Pancreas (tissue), 10 donors: ENCODE measurements at places on chromosomes 12 and 14.

- DNase-seq, result no peak
These were observed 112.4 kb upstream of the TMEM132D start for GRCh38 chr12:130016194-130016593.

DNA sequence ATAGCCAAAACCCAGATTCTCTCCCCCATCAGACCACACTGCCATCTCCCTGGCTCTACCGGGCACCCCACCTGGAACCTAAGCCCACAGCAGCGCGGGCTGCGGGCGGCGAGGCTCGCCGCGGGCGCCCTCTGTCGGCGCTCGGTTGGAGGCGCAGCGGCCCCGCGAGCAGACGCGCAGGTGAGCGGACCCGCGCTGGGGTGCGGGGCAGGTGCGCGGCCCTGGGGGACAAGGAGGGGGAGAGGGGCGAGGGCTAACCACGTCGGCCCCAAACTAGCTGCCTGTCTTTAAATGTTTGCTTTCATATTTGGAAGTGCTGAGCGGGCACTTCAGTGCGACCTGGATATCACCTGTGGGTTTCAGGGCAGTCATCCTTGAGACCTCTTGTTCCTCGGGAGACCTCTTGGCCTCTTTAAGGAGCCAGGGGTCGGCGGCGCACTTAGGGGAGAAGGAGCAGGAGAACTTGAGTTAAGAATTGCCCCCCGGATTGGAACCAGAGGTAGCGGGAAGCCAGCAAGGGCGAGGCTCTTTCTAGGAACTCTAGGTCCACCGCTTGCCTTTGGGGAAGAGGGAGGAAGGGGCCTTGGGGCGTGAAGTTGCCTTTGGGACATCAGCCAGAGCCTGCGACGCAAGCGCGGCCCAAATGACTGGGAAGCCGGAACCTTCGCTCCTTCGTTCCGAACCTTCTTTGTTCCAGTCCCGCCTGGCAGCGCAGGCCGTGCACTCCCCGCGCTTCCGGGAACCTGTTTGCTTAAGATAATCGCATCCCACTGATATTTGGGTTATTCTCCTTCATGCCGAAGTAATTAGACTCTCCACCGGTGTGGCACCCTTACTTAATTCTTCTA is 78.7 kb downstream of the NEDD1 start:
- DNase-seq, result no peak

- DNase-seq, result no peak
These were observed 60.3 kb upstream of the BCL2L14 start for GRCh38 chr12:12010277-12011039.

- DNase-seq, result no peak
These were observed 137.5 kb downstream of the FSCB start for GRCh38 chr14:44369401-44370123.
